Breast epithelium (tissue), 4 donors: ENCODE measurements at places on chromosomes 7 and 10.

GRCh38 chr7:148211740-148212151 lies 378.8 kb upstream of the C7orf33 start:
- no peak for DNase-seq

DNA sequence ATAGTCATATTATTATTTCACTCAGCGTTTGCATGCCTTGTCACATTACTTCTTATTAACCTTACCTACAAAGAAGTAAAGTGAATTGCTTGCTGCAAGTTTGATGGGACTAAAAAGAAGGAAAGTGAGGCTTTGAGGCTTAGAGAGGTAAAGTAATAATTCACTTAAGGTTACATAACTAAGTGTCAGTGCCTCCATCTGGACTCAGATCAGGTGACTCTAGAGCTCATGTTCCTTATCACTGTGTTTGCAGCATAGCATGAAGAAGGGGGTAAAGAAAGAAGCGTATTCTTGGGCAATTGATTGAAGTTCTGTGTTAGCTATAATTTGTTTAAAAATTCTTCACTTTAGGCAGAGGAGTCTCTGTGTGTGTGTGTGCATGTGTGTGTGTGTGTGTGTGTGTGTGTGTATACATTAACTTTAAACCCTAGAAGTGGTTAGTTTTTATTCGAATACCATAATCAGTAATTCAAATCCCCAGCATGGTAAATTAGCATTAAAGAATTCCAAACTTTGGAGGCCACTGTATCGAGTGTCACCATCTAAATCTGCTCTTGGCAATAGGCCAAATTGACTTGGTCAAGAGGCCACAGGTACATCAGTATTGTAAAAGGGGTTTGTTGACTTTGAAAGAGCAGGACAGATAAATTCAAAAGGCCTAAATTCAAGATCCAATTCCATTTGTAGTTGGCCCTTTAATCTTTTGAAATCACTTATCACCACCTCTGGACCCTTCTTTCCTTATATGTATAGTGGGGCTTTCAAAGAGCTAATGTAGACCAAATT lies 2.2 kb upstream of the PON3 start:
- no peak for DNase-seq

DNA sequence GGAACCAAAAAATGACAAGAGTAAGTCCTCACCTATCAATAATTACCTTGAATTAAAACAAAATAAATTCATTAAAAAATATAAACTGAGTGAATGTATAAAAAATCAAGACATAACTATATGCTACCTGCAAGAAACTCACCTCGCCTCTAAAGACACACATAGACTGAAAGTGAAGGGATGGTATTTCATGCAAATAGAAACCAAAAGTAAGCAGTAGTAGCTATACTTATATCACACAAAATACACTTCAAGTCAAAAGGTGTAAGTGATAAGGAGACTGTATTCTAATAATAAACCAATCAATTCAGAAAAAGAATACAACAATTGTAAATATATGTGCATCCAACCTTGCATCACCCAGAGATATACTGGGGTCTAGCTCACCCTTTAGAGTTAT lies 332.6 kb downstream of the SH2D4B start:
- DNase-seq, result no peak

DNA sequence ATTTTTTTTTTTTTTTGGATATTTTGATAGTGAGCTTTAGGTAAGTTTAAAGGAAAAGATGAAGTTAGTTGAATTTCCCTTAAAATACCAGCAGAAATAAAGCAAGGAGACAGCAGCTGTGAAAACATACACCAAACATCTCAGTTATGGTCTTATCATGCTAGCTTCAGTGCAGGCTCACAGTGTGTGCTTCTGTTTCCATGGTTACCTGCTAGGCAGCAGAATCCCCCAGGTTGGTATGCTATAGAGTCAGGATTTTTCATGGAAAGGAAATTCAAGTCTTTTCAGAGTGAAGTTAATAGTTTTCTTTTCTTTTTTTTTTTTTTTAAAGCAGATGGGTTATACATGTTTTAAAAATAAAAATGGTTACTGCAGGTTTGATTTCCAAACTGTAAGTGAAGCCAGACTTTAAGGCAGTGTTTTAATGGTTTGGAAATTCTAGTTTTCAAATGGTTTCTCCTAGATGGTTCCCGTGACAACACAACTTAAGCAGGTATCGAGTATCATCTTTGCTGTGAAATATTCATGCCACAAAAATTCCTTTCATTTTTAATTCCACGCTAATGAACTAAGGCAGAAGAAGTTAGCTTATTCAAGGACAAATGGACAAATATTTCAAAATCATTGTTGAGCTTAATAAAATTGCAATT lies 230.9 kb downstream of the BICC1 start:
- no peak for DNase-seq

GRCh38 chr7:1758028-1758858 lies 88.2 kb downstream of the ELFN1 start:
- no peak for DNase-seq

DNA sequence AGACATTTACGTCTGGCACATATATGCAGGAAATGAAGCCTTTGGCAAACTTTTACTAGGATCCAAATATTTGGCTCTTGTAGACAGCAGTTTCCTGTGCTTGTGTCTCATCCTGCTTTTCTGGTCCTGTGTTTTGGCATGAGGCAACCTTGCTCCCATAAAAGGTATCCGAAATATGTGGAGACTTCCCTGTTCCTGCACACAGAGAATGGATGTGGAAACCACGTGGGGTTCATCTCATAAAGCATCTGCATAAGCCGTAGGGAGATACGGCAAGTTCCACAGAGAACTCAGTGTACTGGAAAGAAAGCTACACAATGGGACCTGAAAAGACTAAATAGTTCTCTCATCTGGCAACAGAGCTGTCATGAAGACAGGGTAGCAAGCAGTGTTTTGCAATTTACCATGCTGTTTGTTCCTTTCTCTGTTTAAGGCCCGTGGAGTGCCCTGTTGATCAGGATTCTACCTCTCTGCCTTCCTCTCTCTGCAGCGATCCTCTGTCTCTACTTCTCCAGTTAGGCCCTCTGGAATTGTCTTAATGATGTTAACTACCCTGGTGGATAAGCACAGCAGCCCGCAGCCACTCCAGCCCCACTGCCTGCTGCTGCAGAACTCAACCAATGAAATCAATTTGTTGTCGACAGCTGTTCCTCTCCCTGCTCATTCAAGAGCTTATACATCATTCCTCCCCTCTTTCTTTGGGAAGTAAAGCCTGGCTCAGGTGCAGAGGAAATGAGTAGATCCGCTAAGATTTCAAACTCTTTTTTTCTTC lies 293.6 kb downstream of the CSTF2T start:
- DNase-seq, result no peak

- DNase-seq, result no peak
Observed at GRCh38 chr7:2873686-2874551, 29.8 kb upstream of the GNA12 start.

GRCh38 chr10:104641937-104642657 lies 1.0 kb downstream of the SORCS3 start:
- DNase-seq, result no peak

DNA sequence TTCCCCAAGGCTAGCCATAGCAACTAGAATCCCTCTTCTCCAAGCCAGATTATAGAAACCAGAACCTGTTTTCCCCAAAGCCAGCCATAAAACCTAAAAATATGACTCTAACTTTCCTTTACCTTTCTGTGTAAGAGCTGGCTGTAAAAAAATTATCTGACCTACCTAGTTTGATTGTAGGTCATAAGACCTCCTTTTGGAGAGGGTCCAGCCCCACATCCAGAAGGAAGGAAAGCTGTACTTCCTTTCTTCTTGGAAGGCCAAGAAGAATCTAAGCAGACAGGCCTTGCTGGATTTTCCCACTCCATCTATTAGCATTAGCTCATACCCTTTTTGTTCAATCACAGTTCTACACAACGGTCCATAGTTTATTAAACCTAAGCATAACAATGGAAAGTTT lies 1006.3 kb downstream of the SORCS3 start:
- DNase-seq, result no peak

GRCh38 chr7:121595758-121596696 lies 199.9 kb upstream of the FAM3C start:
- DNase-seq, result no peak

DNA sequence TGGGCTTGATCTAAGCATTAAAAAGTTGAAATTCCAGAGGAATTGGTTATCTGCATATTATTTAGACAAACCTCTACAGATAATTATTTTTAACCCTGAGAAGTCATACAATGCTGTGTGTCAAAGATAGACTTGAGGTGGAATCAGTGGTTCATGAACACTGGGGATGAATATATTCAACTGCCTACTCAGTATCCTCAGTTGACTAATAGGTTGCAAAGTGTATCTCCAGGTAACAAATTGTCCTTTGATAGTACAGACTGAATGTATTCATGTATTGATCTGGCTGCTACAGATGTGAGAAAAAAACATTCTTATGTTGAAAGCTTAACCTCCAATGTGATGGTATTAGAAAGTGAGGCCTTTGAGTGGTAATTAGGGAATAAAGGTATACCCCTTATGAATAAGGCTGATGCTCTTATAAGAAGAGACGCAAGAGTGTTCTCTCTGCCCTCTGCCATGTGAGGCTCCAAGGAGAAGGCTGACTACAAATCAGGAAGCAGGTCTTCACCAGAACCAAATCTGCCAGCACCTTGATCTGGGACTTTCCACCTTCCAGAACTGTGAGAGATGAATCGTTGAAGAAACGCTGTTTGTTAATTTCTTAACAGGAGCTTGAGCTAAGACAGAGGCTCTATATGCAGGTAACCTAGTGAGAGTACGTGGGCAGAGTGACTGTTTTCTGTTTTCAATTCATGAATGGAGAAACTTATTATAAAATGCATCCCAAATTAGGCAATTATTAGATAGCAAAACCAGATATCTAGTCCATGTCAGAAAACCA lies 7.5 kb downstream of the MRPL32 start:
- DNase-seq, result no peak

DNA sequence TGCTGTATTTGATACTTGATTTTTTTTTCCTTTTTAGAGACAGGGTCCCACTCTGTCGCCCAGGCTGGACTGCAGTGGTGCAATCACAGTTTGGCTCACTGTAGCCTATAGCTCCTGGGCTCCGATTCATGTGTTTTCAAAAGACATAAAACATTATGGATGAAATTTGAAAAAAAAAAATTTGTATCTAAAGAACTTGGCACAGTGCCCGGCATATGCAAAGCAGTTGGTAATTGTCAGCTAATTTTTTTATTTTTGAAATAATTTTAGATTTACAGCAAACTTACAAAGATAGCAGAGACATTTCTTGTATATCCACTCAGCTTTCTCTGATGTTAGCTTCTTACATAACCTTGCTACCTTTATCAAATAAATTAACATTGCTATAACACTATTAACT lies 20.3 kb upstream of the SAMD8 start:
- DNase-seq, result no peak

- no peak for DNase-seq
Observed at GRCh38 chr7:40437498-40437897, 302.7 kb downstream of the SUGCT start.

DNA sequence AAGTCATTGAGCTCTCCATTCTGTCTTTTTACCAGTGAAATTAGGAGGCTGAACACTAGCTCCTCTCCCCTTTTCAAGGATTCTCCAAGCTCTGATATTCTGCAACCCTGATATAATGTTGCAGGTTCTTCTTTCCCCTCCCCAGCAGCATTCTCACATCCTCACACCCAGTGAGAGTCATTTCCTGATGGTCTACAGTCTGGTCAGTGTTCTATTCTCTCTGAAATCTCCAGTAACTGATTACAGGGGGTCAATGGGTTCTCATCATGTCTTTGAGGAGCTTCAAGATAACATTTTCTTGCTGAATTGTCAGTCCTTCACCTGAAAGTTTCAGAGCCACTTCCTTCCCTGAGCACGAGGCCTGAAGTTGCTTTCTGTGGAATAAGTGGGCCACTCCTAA lies 299.4 kb downstream of the PTEN start:
- DNase-seq, result no peak

DNA sequence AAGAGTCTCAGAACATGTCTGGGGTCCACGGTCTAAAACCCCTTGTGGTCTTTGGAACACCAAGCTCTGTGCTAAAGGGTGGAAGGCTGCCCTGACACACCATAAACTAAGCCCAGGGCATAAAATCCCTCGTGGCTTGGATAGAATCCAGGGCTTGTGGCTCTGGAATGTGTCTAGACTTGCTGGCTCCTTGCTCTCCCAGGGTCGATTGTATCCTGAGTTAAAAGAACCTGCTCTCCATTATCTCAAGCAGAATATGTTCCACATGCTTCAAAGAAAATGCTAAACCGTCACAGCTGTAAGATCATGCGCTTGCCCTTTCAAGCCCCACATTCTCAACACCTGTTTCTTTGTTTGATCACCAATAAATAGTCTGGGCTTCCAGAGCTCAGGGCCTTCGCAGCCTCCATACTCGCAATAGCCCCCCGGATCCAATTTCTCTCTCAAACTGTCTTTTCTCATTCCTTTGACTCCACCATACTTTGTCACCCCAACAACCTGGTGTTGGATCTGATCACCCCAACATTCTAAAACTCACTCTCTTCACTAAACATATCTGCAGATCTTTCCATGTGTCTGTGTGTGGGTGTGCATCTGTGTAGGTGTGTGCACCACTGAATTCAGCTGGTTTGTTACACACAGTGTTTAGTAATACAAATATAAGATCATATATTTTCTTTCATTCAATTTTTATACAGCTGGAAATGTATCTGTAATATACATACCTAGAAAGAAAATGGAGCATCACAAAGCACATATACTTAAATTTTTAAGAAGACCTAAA lies 238.5 kb downstream of the ZMYND11 start:
- no peak for DNase-seq

DNA sequence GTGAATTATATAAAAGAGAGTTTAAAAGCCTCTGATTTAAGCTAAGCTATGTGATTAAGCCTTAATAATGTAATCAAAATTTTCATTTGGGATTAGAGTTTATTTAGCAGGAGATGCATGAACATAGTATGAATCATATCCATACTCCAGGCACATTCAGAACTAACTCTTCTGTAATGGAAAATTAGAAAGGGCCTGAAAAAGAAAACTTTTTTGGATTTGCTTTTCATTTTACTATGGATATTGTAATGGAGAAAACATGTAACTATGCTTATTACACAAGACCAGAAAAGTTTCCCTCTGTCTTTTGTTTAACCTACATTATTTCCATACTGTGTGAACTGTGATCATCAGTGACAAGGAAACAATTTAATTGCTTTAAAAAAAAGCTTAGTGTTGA lies 22.0 kb downstream of the TES start:
- no peak for DNase-seq

DNA sequence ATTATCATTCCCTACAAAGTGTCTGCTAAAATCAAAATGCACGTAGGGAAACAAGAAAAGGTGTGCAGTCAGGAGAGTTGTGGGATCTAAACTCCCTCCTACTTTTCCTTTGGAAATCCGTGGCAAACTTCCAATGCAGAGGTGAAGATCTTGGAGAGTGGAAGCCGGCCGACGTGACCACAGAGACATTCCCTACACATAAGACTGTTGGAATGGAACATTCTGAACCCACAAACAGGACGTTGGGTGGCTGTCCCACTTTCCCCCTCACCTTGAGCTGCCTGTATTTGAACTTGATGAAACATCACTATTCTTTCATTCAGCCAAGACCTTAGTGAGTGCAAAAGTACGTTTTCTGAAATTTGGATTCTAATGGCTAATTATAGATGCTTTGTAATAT lies 65.9 kb downstream of the PRKCQ start:
- DNase-seq, result no peak

DNA sequence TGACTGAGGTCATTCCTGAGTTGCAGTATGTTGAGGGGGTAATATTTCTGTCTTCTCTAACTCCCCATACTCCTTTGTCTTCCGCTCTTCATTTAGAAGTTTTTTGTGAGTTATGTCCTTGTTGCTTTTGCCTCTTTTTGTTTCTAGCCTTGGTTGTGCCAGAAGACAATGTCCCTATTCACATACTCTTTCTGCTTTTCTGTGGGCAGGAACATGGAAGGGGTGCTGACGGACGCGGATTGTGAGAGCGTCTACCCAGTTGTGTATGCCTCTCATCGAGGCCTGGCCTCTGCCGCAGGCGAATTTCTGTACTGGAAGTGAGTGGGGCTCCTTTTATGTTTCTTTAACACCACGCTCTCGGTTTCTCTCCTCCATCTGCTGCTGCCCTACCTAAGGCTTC lies 20.5 kb downstream of the STAG3 start:
- DNase-seq, result no peak
